Urinary bladder (tissue), 4 donors: ENCODE measurements at places on chromosomes 6 and 20. TPM values are rescaled to one million over a fixed set of nuclear protein-coding genes. Genes with fewer than 3 reads are reported as not detected.

Gene TRAPPC3L
- 0.42 TPM for total RNA-seq

Gene CPXM1
- 46.9 TPM for total RNA-seq

Gene MAP3K5
- 19.4 TPM for total RNA-seq

Gene ZNF337
- total RNA-seq, result 23.3 TPM

GRCh38 chr6:123745895-123746294 is 57.8 kb upstream of the NKAIN2 start:
- no peak for DNase-seq

DNA sequence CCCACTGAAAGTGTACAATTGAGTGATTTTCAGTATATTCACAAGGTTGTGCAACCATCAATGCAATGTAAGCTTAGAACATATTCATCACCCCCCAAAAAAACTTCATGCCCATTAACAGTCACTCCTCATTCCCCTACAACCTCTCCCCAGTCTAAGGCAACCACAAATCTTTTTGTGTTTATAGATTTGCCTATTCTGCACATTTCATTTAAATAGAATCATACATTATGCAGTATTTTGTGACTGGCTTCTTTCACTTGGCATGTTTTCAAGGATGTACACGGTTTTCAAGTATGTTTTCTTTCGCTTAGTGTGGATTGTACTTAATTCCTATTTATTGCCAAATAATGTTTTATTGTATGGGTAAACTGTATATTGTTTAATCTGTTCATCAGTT is 329.3 kb upstream of the RNF24 start:
- no peak for DNase-seq

DNA sequence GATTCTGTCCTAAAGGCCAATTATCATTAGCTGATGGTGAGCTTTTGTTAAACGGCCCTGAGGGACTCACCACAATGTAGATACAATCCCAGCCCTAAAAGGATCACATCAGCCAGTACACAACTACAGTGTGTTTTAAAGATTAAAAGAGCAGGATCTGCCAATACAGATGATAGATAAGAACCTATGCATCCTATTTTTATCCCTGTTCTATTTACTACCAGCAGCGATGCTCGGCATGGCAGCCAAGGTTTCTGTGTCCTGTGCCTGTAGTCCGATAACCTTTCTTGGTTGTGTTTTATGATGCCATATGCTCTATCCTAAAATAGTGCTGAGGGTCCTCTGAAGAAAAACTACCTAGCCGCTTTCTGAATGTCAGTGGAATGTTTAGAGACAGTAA is 289.4 kb downstream of the PHACTR1 start:
- DNase-seq, result no peak

- no peak for DNase-seq
Observed at GRCh38 chr6:134534708-134535149, 216.8 kb upstream of the SGK1 start.

DNA sequence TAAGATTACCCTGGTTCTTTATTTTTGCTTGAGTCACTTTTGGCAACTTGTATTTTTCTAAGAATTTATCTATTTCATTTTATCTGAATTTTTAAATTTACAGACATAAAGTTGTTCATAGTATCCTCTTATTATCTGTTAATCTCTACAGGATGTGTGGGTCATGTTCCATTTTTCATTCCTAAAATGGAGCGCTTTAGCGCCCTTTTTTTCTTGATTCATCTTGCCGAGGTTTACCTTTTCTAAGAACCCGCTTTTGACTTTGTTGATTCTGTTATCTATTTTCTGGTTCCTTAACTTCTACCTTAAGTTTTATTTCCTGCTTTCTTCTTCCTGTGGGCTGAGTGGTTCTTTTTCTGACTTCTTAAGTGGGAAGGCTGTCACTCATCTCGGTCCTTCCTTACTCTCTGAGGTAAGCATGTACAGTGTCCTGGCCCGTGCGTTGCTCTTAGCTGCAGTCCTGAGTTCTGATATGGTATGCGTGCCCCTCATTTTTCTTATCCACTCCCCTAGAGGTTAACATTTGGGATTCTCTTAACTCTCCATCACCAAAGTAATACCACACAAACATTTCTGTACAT is 399.8 kb downstream of the CDC5L start:
- no peak for DNase-seq
